ENCODE measurements at places on chromosomes 7 and 10.

DNA sequence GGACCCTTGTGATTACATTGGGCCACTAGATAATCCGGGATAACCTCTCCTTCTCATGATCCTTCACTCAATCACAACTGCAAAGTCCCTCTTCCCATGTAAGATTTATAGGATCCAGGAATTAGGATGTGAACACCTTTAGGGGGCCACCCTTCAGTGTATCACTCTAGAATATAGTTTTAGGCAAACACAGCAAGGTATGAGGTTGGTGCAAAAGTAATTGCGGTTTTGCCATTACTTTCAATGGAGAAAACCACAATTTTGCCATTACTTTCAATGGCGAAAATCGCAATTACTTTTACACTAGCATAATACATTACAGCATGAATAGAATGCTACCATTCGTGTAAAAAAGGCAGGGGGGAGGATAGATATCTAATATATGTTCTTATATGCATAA lies 104.0 kb downstream of the BAMBI start:
- DNase-seq, result no peak

GRCh38 chr7:47405921-47406800 lies 175.8 kb downstream of the TNS3 start:
- DNase-seq, result no peak

DNA sequence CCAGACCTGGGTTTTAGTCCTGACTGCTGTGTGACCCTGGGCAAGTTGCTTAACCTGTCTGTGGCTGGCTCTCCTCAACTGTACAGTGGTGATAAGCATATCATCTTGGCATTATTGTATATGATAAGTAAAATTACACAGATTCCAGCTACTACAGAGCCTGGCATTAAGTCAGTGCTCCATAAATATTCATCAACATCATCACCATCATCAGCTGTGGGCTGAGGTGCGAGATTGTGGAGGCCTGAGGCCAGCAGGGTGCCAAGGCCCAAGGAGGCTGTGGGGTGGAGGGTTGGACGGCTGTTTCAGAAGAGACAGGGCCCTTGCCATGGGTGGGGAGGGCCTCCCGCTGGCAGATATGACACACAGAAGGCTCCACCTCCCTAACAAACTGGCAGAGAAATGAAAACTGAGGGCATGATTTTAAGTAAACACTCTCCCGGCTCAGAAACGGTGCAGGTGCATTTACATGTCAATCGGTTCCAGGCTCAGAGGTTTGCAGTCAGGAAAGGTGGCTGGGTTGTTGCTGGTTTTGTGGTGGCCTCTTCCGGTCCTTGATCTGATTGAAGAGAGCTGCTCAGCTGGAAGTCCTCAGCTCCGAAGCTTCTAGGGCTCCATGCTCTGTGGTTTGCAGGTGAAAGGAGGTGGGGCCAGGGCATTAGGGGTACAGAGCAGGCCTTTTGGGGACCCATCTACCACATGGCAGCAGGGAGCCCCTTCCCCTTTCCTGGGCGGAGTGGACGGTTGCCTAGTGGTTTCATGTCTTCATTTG lies 10.2 kb downstream of the CRYGN start:
- DNase-seq, result no peak

- DNase-seq, result no peak
Observed at GRCh38 chr7:36407636-36408550, 18.2 kb downstream of the ANLN start.

- DNase-seq, result no peak
Observed at GRCh38 chr7:128266883-128267594, 26.0 kb downstream of the LEP start.

DNA sequence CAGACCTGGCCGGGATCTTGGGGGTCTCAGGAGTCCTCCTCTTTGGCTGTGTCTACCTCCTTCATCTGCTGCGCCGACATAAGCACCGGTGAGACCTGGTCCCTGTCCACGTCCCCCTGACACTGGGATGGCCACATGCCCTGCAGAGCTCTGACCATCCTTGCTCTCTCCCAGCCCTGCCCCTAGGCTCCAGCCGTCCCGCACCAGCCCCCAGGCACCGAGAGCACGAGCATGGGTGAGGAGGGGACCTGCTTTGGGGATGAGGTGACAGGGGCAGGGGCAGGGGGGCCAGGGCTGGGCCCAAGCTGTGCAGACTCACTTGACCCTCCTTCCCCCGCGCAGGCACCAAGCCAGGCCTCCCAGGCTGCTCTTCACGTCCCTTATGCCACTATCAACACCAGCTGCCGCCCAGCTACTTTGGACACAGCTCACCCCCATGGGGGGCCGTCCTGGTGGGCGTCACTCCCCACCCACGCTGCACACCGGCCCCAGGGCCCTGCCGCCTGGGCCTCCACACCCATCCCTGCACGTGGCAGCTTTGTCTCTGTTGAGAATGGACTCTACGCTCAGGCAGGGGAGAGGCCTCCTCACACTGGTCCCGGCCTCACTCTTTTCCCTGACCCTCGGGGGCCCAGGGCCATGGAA lies 959 bp downstream of the PVRIG start:
- DNase-seq, result no peak

DNA sequence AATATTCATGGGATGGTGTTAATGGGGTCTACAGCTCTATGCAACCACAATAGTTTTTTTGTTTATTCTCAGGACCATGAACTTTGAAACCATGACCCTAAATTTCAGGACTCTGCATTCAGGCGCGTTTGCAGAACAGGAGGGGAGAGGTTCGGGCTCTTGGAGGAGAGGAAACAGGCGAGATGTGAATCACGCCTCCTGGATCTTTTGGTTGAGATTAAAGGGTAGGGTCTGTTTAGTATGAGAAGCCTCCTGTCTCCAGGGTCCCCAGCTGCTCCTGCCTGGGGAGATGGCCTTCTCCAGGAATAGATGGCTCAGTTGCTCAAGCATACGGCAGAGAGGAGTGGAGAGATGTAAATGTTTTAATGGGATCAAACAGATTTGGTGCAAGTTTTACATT lies 18.2 kb downstream of the TLL2 start:
- no peak for DNase-seq

- no peak for DNase-seq
Observed at GRCh38 chr10:52619052-52619451, 153.5 kb downstream of the MBL2 start.

GRCh38 chr10:9038146-9038714 lies 983.7 kb downstream of the GATA3 start:
- DNase-seq, result no peak

DNA sequence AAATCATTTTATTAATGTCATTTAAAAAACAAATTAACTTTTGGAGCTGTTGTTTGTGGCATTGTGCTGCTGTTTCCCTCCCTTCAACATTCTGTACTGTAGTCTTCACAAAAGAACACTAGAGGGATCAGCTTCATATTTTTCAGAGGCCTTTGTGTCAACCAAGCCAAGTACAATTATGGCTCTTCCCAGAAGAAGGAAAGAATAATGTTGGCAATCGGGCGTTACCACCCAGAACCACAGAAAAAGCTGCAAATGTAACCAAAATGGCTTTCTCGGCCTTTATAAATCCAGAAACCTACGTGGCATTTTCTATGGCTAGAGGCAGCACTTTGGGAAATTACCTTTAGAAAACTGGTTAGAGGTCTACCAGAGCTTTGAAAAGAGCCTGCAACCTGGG lies 98.8 kb upstream of the COL1A2 start:
- DNase-seq, result no peak

- no peak for DNase-seq
Observed at GRCh38 chr7:26691406-26691805, 173.0 kb downstream of the SKAP2 start.

- peak; percentile 69 for DNase-seq
Observed at GRCh38 chr7:152462995-152463708, 27.3 kb upstream of the KMT2C start.

- DNase-seq, result no peak
Observed at GRCh38 chr10:132418527-132419416, 21.8 kb downstream of the PWWP2B start.

DNA sequence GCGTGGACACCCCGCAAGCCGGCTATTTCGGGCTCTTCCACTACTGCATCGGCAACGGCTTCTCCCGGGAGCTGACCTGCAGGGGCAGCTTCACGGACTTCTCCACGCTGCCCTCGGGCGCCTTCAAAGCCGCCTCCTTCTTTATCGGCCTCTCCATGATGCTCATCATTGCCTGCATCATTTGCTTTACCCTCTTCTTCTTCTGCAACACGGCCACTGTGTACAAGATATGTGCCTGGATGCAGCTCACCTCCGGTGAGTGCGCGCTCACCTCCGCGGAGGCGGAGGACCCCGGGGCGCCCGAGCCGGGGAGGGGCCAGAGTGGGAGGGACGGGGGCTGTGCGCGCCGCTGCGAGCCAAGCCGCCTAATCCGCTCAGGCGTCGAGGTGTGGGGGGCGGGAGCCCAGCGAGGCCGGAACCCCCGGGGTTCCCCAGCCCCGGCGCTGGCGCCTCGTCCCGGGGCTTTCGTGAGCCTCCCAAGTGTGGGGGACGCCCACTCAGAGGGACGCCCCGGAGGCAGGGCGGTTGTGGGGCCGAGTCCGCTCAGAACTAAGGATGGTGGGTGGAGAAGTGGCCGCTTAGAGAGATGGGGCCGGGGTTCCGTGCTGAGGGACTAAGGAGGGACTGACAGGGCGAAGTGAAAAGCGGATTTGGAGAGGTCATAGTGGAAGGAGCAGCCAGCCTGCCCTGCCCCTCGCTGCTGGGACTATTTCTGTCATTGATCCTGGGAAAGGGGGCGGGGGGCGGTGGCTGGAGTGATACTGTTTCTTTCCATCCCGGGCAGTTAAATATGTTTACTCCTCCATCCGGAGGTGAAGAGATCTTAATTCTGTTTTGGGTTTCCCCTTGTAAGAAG lies 795 bp downstream of the LHFPL3 start:
- no peak for DNase-seq

GRCh38 chr7:28163949-28164348 lies 16.6 kb downstream of the JAZF1 start:
- DNase-seq, result no peak

GRCh38 chr10:88989824-88990383 lies 694 bp upstream of the FAS start:
- DNase-seq, result peak; percentile 40

GRCh38 chr7:134702366-134703240 lies 56.0 kb downstream of the BPGM start:
- DNase-seq, result no peak

- no peak for DNase-seq
Observed at GRCh38 chr10:46560952-46561351, 4.5 kb upstream of the GPRIN2 start.

DNA sequence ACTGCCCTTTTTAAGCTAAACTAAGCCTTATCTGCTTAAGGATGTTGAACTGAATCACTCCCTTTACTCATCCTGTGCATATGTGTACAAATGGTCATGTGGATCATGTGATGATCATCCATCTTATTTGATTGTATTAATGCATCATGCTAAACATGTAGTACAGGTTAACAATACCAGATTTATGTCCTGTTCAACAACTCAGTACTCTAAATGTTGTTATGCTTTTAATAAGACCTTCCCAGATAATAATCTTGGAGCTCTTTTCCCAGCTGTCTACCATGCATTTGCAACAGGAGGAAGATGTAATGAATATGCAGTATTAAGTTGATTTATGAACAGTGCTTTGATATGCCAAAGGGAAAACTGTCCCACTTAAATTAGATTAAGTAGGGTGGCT lies 318.0 kb downstream of the BICC1 start:
- no peak for DNase-seq

DNA sequence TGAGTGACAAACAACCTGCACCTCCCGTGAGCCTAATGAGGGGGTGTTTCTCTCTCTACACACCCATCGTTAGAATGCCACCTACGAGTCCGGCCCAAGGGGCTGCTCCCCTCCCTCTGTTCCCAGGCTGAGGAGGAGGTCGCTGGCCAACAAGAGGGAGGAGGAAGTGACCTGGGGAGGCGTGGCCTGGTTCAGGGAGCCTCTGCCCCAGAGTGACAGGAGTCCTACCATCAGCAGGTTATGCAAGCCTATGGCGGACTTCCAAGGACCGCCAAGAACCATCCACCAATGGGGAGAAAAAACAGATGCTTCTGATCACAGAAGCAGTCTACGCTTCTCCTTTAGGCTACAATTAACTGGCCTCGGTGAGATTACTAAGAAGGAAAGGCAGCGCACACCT lies 12.3 kb upstream of the EGFR start:
- no peak for DNase-seq

DNA sequence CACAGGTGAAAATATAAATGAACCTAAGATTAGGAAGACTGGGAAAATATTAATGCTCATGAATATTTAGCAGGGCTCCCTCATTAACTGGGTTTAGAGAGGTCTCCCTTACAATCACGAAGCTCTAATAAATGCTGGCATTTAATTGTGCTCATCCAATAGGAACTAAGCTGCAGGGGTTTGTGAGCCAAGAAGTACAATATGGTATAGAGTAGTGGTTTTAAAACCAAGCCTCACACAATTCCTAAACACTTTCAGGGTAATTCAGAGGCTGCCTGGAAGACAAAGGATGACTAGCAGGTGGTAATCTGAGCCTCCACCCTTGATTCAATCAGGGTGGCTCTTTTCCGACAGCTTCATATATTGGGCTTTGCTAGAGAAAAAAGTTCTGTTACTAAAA lies 103.3 kb downstream of the GPAM start:
- no peak for DNase-seq

DNA sequence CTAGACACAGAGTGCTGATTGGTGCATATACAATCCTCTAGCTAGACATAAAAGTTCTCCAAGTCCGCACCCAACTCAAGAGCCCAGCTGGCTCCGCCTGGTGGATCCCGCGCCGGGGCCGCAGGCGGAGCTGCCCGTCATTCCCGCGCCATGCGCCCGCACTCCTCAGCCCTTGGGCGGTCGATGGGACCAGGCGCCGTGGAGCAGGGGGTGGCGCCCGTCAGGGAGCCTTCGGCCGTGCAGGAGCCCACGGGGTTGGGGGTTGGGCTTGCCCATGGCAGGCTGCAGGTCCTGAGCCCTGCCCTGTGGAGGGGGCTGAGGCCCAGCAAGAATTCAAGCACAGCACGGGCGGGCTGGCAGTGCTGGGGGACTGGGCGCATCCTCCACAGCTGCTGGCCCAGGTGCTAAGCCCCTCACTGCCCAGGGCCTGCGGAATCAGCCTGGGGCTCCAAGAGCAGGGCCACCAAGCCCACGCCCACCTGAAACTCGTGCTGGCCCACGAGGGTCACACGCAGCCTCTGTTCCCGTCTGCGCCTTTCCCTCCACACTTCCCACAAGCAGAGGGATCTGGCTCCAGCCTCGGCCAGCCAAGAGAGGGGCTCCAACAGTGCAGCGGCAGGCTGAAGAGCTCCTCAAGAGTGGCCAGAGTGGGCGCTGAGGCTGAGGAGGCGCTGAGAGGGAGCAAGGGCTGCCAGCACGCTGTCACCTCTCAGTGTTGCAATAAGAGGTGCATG lies 604.2 kb upstream of the POM121L12 start:
- DNase-seq, result no peak

DNA sequence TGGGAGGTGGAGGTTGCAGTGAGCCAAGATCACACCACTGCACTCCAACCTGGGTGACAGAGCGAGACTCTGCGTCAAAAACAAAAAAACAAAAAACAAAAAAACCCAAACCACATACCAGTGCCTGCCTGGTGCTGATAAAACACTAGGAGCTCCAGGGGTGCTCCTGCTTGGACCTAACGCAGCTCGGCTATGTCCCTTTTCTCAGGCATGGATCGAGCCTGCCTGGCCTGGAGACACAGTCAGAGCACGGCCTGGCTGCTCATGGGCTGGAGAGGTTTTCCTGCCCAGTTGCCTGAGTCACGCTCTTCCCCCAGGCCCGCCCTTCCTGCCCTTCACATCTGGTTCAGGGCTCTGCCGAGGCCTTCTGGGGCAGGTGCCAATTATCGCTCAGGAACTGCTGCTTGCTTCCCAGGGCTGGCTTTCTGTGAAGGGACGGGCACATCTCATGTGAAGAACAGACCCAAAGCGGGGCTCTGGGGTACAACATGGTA lies 12.6 kb upstream of the NPFFR1 start:
- DNase-seq, result peak; percentile 62

All from suppressor macrophage (primary cell).